ENCODE measurements at places on chromosomes 5 and 9. TPM values are rescaled to one million over a fixed set of nuclear protein-coding genes. Genes with fewer than 3 reads are reported as not detected.

DNA sequence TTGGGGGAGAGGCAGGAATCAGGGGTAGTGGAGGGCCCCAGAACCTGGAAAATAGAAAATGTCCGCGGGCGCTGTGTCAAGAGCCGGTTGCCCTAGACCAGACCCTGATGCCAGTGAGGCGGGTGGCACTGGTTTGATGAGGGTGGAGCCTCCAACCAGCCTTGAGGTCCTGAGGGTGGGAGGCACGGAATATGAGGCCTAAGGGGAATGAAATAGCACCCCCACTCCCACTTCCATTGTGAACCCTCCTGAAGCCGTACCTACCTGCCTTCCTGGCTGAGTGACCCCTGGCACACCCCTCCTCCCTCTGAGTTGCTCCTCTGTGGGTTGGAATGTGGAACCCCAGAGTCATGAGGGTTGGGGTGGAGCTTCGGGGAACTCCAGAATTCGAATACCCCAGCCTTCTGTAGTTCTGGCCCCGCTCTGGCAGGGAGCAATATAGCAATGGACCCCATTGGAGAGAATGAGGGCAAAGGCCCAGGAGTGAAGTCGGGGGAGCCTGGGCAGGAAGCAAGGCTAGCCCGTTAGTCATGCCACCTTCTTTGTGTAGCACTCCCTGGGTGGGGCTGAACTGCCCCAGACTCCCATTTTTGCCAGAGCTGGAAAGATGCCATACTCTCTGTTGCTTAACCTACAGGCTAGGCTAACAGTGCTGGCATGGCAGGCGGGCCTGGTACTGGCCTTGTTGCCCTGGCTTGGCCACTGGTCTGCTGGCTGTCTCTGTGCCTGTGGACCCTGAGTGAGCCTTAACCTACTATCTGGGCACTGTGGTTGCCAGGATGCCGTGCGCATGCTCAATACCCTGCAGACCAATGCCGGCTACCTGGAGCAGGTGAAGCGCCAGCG, 1.0 kb downstream of the FPGS start:
- DNase-seq = peak; percentile 48

OR1J2 gene
- total RNA-seq = not detected

GRCh38 chr9:129141066-129142041, 30.1 kb downstream of the PTPA start:
- DNase-seq = no peak

DNA sequence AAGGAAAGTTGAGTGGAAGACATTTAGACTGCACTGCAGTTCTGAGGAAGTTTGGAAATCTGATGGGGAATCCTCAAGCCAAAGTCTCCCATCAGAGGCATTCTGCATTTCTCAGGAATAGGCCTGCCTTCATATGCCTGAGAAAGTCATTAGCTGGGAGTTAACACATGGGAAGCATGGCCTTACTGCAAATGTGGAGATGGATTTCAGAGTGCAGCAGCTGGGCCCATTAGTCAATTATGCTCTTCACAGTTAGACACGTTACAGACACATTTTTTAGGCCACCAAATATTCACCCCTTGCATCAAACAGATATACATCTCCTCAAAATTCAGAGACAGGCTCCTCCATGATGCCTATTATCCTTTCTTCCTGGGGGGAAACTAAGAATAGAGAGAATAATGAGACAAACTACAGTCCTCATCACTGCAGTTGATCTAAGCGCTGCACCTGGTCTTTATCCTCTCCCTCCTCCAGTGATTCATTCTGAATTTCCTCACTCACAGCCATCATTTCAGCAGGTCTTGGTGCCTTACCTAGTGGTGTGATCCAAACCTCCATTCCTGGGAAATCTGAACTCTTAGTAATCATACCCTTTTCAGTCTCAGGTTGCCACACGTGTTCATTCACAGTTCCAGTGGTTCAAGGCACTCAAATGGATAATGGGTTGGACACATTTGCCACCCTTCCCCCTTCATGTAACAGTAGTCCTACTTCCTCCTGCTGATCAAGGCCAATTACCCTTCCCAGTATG, 47.9 kb upstream of the PPP2CA start:
- no peak for DNase-seq

- no peak for DNase-seq
Observed at GRCh38 chr5:579746-580366, 32.3 kb upstream of the CEP72 start.

RRAGA gene
- total RNA-seq = 60.1 TPM

DNA sequence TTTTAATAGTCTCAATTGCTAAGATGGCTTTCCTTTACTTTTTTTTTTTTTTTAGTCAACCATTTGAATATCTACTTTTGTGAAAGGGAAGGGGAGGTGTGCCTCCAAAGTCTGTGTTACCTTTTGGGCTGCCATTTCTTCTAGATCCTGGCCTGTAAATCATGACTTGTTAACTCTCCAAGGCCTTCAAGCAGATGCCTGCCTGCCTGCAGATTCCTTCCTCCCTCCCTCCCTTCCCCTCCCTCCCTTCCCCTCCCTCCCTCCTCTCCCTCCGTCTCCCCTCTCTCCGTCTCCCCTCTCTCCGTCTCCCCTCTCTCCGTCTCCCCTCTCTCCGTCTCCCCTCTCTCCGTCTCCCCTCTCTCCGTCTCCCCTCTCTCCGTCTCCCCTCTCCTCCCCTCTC, 73.1 kb downstream of the COMMD10 start:
- no peak for DNase-seq

GRCh38 chr9:127104581-127105311, 17.7 kb downstream of the ANGPTL2 start:
- DNase-seq = no peak

DNA sequence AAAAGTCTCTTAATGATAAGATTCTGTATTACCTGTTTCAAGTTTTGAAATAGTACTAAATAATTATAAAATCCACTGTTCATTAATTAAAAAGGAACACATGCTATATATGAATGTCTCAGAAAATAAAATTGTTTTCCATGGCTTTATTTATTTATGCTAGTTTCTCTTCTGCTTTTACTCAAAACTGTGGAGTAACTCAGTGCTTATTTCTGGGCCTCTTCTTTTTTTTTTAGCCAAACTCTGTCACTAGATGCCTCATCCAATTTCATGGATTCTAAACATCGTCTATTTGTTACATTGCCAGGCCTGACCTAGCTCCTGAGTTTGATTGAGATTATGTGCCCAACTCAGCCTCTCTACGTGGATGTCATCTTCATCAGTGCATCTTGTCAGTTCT, 1509.7 kb downstream of the MAT2B start:
- no peak for DNase-seq

ISL1 gene
- 0.52 TPM for total RNA-seq

BTNL9 gene
- 4.1 TPM for total RNA-seq

- no peak for DNase-seq
Observed at GRCh38 chr9:110298043-110298605, 39.5 kb downstream of the TXNDC8 start.

DNA sequence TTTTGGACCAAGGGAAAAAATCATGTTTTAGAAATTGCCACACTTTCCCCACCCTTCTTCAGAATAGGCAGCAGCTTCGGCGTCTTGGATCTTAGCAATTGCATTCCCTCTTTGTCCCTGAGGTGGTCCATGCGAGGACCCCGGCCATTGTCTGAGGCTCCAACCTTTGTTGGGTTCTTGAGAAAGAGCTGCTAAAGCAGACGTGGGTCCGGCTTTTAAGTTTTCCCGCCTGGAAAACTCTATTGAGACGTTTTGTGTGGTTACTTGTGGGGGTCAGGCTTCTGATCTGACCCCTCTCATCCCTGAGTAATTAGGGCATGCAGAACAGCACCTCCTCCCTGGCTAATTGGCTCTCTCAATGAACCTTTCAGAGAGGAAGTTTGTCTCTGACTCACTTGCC, 509.6 kb upstream of the TNC start:
- DNase-seq = no peak

DNA sequence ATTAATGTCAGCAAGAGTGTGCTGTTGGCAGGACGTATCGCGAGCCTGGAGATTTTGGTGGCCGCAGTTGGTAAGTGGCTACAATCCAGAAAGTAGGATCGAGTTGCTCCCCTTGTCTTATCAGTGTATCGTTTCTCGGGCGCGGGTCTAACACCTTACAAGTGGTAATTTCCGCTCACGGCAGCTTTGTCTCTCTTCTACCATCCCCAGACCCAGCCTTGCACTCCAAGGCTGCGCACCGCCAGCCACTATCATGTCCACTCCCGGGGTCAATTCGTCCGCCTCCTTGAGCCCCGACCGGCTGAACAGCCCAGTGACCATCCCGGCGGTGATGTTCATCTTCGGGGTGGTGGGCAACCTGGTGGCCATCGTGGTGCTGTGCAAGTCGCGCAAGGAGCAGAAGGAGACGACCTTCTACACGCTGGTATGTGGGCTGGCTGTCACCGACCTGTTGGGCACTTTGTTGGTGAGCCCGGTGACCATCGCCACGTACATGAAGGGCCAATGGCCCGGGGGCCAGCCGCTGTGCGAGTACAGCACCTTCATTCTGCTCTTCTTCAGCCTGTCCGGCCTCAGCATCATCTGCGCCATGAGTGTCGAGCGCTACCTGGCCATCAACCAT, 1.1 kb downstream of the PTGER4 start:
- peak; percentile 60 for DNase-seq

TSTD2 gene
- total RNA-seq = 22.4 TPM

- DNase-seq = no peak
Observed at GRCh38 chr9:81053298-81054025, 635.9 kb downstream of the TLE1 start.

- no peak for DNase-seq
Observed at GRCh38 chr5:108421713-108422112, 39.8 kb upstream of the FBXL17 start.

DNA sequence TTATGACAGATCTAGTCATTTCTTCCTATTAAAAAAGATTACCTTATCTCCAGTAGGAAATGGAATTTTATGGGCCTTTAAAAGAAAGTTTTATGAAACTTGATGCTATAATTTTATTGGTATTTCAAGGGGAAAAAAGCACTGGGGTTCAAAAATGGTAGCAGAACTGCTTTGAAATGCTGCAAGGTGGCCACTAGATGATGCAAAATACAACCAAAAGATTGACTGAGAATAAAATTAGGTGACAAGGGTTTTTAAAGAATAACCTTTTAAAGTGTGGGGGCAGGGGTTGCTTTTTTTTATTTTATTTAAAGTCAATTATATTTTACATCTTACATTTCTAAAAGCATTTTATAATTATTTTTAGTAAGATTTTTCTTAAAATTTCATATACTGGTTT, 61.7 kb downstream of the KLF9 start:
- no peak for DNase-seq
